ENCODE measurements at places on chromosomes 11 and 22. TPM values are rescaled to one million over a fixed set of nuclear protein-coding genes. Genes with fewer than 3 reads are reported as not detected.

Gene PDGFB
- 0.89 TPM for total RNA-seq

Gene ACTN3
- total RNA-seq: 0.23 TPM

Gene GPR83
- total RNA-seq: 0.06 TPM

Gene TECTA
- total RNA-seq: 0.25 TPM

Data from activated CD4-positive, alpha-beta T cell treated with anti-CD3 and anti-CD28 coated beads, Interleukin-2, amount 10 ng/mL, durations not matched to agents 7 days and 5 days (primary cell).